ENCODE measurements at places on chromosomes 13 and 19.
A peak's percentile ranks its signal among the peaks of the same experiment; 100 is the strongest.

GRCh38 chr19:29936409-29936808, 5.6 kb upstream of the URI1 start:
- no peak for DNase-seq

DNA sequence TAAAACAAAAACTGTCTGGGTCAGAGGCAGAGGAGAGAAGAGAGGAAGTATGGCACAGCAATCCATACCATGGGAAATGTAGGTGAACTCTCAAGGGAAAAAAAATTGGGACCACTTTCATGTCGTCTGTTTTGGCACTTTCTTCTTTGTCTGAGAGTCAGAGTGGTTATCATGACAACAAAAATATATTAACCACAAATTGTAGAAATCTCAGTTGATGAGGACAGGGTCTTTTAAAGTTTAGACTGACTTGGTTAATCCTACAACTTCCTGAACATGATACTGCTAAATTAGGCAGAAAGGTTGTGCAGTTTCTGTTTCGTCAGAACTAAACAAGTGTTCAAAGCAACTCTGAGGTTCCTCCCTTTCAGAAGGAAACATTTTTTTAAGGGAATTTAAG, 15.2 kb downstream of the KLF5 start:
- no peak for DNase-seq

GRCh38 chr13:37094840-37095239, 10.6 kb downstream of the CSNK1A1L start:
- peak; percentile 28 for DNase-seq

DNA sequence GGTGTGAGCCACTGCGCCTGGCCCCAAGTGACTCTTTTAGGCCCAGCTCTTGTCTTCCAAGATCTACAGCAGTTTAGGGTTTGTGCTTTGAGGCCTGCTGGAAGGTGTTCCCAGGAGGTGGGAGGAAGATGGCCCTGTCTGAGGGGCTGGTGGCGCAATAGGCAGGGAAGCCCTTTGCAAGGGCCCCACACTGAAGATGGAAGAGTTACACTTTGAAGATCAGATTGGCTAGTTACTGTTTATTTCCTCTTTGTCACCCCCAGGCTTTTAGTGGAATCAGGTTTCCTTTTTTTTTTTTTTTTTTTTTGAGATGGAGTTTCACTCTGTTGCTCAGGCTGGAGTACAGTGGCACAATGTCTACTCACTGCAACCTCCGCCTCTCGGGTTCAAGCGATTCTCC, 1.9 kb upstream of the RABAC1 start:
- DNase-seq: no peak

DNA sequence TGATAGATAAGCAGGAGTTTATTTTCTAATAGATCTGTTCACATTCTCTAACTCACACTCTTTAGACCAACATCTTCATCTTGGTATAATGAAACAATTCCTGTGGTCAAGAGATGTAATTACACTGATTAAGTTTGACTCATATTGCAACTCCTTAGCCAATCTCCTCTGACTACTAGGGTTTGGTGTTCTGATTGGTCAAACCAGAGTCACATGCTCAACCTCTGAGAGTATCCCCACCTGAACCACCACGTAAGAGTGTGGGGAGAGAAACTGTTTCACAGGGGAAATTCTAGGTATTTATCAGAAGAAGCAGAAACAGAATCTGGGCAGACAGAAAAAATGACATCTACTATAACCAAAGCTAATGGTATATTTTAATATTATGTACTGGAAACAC, 42.4 kb downstream of the UQCRFS1 start:
- DNase-seq: no peak

DNA sequence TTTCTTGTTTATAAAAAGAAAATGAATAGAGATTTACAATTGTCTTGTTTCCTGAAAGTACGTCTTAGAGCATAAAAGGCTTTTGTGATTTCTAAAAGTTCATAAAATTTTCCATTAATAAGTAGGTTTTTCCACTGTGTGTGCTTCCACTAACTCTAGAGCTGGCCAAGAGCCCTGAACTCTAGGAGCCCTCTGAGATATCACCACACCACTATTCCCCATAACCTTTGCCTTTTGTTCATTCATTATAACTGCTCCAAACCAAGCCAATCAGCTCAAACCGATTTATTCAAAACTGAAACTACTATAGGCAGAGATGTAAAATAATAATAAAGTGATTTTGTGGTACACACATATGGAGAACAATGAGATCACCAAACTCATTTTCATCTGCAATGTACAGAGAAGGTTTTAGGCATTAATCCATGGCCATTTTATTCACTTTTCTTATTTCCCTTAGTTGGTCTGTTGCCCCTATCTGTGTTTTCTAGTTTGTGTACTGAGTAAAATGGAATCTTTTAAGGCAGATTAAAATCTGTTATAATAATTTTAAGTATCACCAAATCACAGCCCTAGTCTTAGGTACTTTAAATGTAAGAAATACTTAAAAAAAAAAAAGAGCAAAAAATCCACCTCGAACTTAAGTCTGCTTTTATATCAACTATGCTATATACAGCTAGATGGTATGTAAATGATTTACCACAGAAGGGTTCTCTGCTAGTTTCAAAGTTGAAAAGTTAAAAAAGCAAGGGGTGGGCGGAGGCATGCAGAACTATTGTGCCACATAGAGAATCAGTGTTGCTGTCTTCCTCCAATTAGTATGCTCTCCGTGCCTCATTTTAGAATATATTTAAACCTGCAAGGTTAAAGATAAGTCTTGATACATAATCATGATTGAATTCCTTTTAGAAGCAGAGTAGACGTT, 311.3 kb downstream of the KLF12 start:
- DNase-seq: no peak

- DNase-seq: no peak
These were observed 33.1 kb downstream of the BICRA start for GRCh38 chr19:47641891-47642485.

DNA sequence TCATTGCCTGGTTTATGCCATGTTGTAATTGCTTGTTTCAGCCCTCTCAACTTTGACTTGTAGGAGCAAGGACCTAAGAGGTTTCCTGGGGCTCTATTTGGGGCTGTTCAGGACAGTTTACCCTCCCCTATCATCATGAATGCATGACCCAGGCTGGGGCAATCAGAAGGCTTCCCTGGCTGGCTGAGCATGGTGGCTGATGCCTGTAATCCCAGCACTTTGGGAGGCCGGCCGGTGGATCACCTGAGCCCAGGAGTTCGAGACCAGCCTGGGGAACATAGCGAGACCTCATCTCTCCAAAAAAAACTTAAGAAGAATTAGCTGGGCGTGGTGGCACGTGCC, 6.1 kb upstream of the LSM4 start:
- no peak for DNase-seq

- DNase-seq: no peak
These were observed 73.4 kb downstream of the RYR1 start for GRCh38 chr19:38506723-38507550.

GRCh38 chr19:43631491-43631890, 8.2 kb downstream of the CADM4 start:
- DNase-seq: no peak
